ENCODE measurements at places on chromosomes 2 and 18.

DNA sequence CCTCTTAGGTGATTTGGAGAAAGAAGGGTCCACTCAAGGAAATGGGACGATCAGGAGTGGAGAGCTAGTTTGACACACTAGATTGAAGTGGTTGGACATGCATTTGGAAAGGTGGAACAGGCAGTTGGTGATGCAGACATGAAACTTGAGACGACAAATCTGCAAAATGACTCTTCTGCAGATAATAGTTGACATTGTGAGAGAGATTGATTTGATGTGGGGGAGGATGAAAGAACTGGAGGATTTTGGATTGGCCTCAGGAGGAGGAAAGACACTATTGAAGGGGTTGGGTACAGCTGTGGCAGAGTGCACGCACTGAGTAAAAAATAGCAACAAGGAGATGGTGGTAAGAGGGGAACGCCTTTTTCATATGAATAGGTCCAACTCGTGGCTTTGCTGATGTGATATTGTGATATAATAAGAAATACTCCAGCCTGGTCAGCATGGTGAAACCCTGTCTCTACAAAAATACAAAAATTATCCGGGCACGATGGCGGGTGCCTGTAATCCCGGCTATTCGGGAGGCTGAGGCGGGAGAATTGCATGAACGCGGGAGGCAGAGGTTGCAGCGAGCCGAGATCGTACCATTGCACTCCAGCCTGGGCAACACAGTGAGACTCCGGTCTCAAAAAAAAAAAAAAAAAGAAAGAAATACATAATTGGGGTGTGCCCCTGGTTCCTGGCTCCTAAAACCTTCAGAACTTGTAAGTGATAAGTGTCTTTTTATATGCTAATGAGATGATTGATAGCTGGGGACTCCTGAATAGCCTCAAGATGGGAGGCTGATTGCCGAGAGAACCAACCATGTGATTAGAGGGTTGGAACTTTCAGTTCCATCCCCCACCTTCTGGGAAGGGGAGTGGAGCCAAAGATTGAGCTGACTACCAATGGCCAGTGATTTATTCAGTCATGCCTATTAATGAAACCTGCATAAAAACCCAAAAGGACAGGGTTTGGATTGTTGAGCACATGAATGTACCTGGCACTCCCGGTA, 9.7 kb downstream of the TTLL4 start:
- no peak for DNase-seq

DNA sequence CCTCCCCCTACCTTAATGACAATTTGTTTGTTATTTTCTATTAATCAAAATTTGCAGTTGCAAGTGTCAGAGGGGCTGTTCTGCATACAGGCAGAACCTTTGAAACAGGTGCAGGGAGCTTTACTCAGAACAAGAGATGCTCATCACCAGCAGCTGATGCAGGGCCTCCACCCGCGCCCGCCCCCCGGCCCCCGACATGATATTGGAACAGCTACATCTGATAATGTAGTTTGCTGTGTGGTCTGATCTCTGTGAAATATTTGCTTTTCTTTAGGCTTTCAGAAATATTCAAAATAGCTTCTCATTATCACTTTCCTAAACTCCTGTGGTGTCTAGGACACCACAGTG, 130.0 kb downstream of the PRKCE start:
- no peak for DNase-seq

DNA sequence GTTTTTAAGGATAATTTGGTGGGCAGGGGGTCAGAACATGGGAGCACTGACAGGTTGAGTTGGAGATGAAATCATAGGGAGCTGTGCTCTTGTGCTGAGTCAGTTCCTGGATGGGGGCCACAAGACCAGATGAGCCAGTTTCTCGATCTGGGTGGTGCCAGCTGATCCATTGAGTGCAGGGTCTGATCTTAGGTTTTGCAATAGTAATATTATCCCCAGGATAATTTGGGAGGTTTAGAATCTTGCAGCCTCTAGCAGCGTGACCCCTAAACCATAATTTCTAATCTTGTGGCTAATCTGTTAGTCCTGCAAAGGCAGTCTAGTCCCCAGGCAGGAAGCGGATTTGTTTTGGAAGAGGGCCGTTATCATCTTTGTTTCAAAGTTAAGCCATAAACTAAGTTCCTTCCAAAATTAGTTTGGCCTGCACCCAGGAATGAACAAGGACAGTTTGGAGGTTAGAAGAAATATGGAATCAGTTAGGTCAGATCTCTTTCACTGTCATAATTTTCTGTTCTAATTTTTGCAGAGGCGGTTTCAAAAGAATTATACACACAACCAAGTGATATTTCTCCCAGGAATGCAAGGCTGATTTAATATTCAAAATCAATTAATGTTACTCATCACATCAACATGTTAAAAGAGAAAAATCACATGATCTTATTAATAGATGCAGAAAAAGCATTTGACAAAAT, 23.0 kb downstream of the DBI start:
- DNase-seq, result peak; percentile 16

DNA sequence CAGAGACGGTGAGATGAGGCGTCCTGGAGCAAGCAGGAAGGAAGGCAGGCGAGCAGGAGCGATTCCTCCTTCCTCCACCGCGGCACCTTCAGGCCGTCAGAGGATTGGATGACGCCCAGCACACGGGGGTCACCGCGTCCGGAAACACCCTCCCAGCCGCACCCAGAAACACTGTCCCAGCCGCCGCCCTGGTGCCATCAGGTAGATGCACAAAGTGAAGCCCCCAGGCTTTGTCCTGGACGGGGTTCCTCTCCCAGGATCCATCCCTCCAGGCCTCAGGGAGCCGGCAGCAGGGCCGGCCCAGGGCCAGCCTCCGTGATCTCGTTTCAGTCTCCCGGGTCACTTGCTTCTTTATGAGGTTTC, 31.5 kb downstream of the RTP5 start:
- DNase-seq, result no peak

- DNase-seq, result no peak
Measured at GRCh38 chr2:64153811-64154210, 9.6 kb upstream of the PELI1 start.

GRCh38 chr2:176414641-176415040, 145.4 kb downstream of the MTX2 start:
- no peak for DNase-seq

GRCh38 chr2:229539628-229540027, 174.7 kb downstream of the DNER start:
- no peak for DNase-seq

DNA sequence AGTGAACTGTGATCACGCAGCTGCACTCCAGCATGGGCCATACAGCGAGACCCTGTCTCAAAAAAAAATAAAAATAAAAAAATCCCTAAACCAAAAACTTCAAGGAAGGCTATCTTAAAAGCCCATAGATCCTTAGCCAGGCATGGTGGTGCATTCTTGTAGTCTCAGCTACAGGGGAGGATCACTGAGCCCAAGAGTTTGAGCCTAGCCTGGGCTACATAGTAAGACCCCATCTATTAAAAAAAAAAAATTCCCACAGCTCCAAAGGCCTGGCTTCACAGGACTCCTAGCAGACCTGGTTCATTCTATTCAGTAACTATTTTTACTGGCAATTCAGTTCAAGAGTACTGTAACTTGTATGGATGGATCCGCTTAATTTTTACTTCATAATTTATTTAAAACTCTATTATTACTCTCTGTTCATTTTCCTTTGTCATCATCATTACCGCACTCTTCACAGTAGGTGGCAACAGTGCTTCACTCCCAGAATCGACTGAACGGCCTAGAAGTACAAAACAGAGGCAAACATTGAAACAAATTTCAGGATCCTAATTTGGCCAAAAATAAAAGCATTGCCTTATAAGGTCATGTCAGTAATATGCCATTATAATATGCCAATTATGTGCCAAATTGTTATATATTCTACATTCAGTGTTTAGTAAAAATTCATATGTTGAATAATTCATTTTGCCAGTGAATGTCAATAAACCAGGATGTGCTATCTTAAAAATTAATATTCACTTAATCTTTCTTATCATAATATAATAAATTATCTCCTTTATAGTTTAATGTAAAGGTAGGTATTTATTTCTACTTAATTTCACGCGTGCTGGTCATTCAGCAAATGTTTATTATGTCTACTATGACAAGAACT, 14.3 kb upstream of the STAM2 start:
- DNase-seq, result peak; percentile 67

- DNase-seq, result no peak
Measured at GRCh38 chr2:167332358-167332757, 444.1 kb downstream of the XIRP2 start.

GRCh38 chr18:74234326-74235171, 57.2 kb downstream of the CYB5A start:
- no peak for DNase-seq

- no peak for DNase-seq
Measured at GRCh38 chr2:136389809-136390208, 271.9 kb upstream of the CXCR4 start.

GRCh38 chr2:28681158-28681571, 70.5 kb upstream of the PPP1CB start:
- no peak for DNase-seq

GRCh38 chr18:53795061-53795460, 429.4 kb downstream of the MBD2 start:
- no peak for DNase-seq

DNA sequence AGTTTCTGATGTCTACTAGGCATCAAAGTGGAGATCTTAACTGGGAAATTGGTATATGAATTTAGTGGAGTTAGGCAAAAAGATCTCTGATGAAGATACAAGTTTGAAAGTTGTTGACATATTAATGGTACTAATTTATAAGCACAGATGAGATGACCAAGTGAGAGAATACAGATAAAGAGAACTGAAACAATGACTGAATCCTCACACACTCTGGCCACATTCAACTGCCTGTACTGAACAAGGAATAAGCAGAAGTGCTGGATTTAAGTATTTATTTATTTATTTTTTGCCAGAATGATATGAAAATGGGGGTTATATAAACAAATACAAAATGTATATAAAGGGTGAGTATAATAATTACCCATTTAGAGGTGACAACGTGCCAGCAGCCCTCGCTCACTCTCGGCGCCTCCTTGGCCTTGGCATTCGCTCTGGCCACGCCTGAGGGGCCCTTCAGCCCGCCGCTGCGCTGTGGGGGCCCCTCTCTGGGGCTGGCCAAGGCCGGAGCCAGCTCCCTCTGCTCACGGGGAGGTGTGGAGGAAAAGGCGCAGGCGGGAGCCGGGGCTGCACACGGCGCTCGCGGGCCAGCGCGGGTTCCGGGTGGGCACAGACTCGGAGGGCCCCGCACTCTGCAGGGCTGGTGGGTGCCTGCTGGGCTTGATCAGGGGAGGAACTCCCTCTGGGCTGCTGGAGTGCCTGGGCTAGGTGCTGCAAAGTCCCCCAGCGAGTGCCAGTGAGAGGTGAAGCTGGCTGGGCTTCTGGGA, 1363.9 kb upstream of the CRIM1 start:
- no peak for DNase-seq

DNA sequence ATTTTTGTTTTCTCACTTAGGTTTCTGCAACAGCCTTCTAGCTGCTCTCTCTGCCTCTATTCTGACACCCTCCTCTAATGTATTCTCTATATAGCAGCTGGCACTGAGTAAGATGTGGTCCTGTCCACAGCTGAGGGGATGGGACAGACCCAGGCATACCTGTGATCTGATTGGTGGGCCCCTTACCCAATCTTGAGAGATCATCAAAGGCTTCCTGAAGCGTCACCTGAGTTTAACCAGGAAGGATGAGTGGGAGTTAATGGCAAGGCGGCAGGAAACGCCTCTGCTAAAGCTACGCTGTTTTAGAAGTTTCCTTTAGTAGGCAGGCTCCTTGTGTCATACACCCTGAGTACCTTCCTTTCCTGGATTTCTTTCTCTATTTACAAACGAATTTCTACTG, 5.7 kb upstream of the TET3 start:
- no peak for DNase-seq

DNA sequence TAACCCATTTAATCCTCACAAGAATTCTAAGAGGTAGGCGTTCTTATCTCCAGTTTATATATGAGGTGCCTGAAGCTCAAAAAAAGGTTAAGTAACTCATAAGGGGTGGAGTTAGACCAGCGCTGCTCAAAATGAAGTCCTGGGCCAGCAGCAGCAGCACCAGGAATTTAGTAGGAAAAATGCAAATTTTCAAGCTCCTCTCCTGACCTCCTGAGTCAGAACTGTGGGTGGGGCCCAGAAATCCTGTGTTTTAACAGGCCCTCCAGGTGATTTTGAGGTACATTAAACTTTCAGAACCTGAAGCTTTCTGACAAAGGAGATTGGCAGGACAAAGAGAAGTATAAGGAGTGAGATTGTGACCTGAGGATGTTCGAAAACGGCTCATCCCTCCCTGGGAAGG, 66.0 kb upstream of the CCDC85A start:
- DNase-seq, result no peak

GRCh38 chr18:11304928-11305327, 155.6 kb upstream of the PIEZO2 start:
- no peak for DNase-seq

DNA sequence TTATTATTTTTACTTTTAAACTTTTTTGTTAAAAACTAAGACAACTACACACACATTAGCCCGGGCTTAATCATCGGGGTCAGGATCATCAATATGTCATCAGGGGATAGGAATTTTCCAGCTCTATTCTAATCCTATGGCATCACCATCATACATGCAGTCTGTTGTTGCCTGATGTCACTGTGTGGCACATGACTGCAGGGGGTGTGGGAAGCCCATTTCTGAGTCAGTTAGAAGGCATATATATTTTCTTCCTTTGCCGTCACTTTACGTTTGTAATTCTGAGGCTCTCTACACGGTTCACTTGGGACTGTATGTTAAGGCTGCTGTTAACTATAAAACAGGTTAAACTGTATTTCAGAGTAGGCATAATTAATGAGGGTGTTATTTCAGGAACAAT, 144.4 kb upstream of the ITGA6 start:
- DNase-seq, result peak; percentile 96

- peak; percentile 43 for DNase-seq
Measured at GRCh38 chr2:100057901-100058261, 84.5 kb downstream of the AFF3 start.

DNA sequence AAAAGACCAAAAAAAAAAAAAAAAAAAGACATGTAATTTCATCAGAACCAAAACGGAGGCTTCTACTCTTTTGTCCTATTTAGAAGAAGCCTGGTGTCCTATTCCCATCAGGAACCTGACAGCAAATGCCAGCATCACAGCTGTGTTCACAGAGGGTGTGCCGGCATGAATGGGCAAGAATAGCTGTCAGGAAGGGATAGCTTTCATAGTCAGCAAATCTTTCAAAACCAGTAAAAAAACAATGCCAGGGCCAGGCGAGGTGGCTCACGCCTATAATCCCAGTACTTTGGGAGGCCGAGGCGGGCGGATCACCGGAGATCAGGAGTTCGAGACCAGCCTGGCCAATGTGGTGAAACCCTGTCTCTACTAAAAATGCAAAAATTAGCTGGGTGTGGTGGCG, 231.8 kb upstream of the PXDN start:
- no peak for DNase-seq

GRCh38 chr2:186575302-186575701, 14.6 kb upstream of the ITGAV start:
- DNase-seq, result peak; percentile 96

GRCh38 chr2:206160807-206161179, 1.1 kb downstream of the EEF1B2 start:
- no peak for DNase-seq

GRCh38 chr2:222582928-222583327, 73.0 kb downstream of the FARSB start:
- no peak for DNase-seq

GRCh38 chr2:109597283-109597682, 16.5 kb downstream of the SEPTIN10 start:
- no peak for DNase-seq
